ENCODE measurements at places on chromosomes 1 and 21.

DNA sequence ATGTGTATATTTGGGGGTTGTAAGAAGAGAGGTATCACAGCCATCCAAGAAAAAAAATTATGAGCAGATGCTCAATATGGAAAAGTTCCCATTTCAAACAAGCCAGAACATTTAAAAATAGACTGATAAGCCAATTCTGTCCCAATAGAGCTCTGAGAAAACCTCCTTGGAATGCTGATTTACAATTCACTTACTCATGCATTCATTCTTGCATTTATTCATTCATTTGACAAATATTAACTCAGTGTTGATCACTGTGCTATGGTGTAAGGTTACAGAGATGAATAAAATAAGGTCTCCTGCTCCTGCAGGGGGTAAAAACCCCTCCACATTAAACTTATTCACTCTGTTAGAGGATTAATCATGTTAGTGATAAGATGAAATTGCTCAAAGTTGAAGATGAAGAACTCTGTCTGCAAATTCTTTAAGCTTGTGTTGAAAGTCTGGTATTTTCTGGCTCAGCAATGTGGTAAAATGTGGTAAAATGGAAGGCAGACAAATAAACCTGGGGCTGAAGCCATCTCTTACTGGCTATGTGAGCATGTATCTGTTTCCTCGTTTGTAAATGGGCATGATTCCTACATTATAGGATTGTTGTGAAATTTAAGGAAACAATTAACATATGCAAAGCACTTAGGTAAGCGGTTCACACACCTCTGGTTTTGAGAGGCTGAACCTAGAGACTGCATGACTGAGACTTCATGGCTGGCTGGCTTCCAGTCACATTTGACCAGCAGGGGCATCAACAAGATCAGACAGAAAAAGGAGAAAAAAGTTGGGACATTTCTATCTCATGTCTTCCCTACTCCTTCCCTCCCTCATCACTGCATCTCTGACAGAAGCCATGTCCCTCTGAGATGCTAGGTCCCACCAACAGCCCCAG is 45.0 kb upstream of the DAB1 start:
- DNase-seq = no peak

DNA sequence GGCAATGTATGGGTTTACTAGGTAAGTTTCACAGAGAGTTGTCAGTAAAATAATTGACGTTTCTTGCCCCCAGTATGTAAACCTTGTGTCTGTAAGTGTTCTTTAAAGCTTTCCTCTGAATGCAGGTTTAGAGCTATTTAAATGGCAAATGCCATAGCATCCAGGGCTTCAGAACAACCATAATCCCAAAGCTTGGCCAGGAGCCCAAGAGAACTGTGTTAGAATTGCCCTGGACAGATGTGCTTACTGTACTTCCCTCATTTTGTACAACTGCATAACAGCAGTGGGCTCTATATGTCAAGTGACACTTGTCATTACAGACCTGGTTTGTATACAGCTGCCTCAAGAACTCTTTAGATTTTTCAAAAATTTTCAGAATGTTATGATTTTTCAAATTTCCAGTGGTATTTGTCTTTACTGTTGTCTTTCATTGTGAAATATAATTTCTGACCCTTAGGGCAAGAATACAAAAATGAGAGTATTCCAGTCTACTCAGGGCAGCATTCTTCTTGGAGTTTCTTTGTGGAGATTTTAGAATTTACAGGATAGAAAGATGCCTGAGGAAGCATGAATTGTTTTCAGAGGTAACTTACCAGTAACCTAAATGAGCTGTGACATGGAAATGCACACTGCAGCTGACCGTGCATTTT is 136.9 kb upstream of the L1TD1 start:
- no peak for DNase-seq

DNA sequence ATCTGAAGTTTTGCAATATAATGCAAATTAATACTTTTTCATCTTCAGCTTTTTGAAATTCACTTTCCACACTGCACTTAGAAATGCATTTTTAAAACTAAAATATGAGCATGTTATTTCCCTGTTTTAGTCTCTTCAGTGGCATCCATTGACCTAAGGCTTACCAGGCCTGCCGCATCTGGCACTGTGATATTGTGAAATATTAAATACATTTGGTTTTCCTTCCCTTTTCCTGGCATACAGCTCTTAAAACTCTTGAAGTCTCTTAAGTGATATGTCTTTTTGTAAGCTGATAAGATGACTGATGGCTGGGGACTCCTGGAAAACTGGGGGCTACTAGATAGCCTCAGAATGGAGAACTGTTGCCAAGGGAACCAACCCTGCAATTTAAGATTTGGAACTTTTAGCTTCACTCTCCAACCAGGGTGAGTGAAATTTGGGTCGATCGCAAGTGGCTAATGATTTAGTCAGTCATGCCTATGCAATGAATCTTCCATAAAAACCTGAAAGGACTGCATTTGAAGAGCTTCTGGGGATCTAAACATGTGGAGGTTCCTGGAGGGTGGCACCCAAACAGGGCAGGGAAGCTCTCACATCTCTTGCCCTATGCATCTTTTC is 75.5 kb upstream of the PDC start:
- DNase-seq = no peak

DNA sequence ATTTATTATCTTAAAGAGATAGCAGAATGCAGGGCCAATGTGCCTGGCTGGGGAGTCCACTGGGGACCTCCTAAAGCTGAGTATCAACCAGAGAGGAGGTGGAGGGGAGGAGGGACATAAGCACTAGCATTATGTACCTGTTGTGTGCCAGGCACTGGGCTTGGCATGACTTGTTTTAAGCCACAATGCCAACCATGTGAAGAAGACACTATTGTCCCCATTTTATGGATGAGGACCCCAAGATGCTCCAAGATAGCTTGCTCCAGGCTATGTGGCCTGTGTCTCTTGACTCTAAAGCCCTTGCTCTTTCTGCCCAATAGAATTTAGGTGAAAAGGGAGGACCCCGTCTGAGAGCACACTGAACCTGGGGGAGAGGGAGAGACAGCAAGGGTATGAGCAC is 111.3 kb downstream of the GLIS1 start:
- no peak for DNase-seq

GRCh38 chr1:157523774-157524493 is 28.4 kb downstream of the FCRL5 start:
- no peak for DNase-seq

DNA sequence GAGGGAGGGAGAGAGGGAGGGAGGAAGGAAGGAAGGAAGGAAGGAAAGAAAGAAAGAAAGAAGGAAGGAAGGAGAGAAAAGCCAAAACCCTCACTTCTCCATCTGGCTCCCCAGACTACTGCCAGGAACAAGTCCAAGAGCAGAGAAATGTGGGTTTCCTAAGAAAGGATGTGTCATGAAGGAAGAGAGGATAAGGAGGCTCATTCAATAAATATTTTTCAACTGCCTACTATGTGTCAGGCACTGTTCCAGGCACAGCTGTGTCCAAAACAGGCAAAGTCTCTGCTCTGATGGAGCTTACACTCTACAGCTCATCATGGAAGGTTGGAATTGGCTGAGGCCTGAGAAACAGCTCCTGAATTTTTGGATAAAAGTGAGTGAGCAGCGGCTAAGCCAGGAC is 42.6 kb upstream of the ATP2B4 start:
- no peak for DNase-seq

DNA sequence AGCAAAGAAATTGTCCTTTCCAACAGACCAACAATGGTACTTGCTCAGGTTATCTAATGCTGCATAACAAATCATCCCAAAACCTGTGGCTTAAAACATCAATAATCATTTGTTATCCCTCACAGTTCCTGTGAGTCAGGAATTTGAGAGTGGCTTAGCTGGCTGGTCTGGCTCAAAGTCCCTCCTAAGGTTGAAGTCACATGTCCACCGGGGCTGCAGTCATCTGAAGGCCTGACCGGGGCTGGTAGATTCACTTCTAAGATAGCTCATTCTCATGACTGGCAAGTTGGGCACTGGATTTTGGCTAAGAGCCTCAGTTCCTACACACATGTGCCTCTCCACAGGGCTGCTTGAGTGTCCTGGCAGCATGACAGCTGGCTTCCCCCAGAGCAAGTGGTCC is 16.9 kb downstream of the ERI3 start:
- no peak for DNase-seq

- DNase-seq = no peak
Observed at GRCh38 chr1:39081271-39082009, 55.3 kb downstream of the NDUFS5 start.

DNA sequence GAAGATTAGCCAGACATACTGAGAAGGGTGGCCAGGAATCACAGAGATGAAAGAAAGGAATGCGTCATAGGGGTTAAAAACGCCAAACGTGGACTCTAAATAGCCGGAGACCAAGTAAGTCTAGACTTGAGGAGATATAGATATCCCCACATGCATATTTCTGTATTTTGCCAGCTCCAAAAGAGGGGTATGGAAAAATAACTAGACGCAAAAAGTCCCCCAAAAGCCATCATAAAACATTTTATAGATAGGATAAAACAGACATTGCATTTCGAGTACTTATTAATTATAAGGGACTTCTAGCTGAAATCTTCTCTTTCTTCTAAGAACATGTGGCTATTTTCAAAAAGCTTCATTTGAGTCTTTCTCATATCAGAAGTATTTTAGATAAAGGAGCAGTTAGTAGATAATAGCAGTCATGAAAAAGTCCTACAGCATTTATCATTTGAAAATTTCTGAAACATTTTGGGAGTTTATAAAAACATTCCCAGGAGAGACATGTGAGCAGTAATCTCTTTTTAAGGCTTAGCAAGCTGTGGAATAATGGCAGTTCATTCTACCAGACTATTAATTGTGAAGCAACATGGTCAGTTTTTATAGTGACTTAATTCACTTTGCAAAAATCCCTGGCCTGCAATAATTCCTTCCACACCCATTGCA is 6.1 kb downstream of the KIF26B start:
- DNase-seq = no peak

DNA sequence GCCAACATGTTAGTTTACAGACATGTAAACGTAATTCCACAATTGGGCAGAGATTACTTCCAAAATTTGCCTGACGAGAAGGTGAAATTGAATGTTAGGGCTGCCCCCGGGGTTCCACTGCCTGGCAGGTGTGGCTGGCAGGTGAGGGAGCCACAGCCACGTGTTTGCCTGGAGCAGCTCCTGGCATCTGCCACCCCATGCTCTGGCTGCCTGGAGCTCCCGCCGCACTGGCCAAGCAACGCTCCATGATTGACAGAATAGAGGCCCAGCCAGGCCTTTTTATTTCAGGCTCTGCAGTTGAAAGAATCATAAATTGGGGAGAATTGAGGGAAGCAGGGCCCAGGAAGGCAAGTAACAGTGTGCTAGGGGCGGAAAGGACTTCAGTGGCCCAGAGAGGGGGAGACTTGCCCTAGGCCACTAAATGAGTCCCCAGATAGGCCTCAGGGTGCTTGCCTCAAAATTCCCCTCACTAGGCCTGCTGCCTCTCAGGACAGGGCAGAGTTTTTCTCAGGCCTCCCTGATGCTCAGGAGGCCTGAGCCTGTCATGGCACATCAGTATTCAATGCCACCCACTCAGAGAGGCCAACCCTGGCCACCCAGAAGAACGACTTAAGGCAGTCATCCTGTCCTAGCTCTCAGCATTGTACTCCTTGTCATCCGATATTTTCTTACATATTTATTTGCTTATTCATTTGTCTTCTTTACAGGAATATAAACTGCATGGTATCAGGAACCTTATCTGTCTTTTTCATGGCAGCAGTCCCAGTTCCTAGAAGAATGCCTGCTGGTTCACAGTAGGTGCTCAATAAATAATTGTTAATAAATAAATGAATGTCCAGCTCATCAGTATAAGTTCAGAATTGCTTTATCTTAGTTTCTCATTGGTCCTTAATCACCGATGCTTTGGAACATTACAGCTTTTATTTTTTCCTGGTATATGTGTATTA is 16.6 kb upstream of the S1PR1 start:
- DNase-seq = no peak

DNA sequence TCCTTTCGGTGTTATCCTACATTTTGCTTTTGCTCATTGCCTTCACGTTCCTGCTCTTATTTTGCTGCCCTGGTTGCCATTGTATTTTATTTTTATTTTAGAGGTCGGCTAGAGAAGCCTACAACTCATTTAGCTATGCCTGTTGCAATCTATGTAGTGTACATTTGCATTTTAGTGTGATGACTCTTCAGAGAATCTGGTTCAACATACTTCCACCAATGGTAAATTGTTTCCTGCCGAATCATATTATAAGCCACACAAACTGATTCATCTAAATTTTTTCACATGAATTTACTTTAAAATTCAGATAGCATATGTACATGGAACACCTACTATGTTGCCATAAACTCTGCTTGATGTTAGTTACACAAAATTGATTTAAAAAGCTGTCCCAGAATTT is 1596.9 kb downstream of the PLA2G4A start:
- DNase-seq = no peak
